Activated CD8-positive, alpha-beta memory T cell treated with anti-CD3 and anti-CD28 coated beads, Interleukin-2, amount 50 U/mL, for 4 hours (primary cell): ENCODE measurements at places on chromosomes 4 and X.

DNA sequence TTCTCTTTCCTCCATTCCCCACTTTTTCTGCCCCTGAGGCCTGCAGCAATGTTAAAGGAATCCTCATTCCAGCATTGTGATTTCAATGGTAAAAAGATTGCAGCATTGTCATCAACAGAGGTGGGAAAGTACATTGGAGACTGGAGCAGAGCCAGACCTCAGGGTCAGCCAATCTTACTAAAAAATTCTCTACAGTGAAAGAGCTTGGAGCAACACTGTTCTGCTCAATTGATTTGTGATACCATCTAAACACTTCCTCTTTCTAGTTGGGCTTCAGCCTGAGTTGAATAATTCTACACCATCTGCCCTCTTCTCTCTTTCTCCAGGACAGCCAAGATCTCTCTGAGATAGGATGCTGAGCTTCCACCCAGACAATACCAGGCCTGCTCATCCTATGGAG lies 176.5 kb downstream of the AR start:
- no peak for DNase-seq

DNA sequence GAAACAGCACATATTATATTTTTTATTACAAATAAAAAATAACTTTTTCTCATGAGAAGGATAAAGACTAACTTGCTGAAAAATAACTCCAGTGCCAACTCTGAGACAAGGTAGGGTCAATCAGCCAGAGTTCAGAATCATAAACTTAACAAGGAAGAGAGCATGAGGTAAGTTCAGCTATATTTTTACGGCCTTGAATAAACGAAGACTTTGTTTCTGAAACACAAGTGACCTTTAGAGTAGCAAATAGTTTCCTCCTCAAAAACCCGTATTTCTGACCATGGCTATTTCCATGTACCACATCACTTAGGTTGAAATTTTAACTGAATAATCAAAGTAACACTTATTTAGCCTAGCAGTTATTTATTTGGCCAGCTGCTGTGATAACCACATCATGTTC lies 45.5 kb downstream of the PRDM5 start:
- no peak for DNase-seq

DNA sequence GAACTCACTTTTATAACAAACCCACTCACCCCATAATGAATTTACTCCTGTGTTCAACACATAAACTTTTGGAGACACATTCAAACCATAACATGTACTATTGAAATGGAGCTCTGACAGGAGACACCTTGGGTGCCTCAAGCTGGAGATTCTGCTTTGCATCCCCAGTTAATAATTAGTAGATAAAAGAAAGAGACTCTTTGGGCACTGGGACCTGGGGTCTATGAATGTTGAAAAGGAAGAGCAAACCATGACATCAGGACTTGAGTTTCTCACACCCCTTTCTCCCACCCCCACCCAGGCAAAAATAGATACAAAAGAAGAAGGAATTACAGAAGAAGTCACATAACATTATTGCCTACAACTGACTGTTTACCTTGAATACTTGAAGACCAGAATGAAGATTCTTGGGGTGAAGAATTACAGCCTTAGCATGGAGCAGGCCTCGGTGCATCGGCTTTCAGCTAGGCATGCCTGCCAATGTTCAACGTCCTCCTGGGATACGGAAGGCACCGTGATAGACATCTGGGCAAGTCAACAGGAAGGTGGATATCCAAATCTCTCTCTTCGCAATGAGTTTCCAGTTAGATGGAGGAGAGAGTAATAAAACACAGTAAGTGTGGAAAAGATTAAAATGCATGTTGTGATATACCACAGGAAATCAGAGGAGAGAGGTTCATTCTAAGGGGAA lies 316.0 kb downstream of the TRIML1 start:
- no peak for DNase-seq

GRCh38 chr4:108139089-108139488 lies 29.6 kb downstream of the LEF1 start:
- DNase-seq = no peak

- DNase-seq = no peak
Observed at GRCh38 chrX:78019586-78020483, 50.4 kb upstream of the PGAM4 start.

GRCh38 chr4:106869551-106869950 lies 166.6 kb downstream of the DKK2 start:
- no peak for DNase-seq

DNA sequence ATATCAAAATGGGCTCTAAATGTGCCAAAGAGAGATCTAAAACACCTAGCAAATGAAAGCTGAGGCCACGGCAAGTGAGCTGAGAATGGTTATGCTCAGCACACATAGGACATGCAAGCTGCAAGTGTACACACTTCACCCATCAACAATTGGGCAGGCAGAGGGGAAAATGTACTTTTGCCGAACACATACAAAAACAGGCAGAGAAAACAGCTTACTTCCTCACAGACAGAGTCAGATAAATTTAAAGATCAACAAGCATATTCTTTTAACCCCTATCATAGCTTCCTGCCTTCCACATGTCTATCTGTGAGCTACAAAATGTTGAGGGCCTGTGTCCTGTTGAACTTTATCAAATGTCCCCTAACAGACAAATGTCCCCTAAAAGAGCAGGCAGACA lies 60.3 kb downstream of the SH3KBP1 start:
- DNase-seq = no peak

- no peak for DNase-seq
Observed at GRCh38 chr4:101756181-101756580, 34.3 kb upstream of the BANK1 start.

DNA sequence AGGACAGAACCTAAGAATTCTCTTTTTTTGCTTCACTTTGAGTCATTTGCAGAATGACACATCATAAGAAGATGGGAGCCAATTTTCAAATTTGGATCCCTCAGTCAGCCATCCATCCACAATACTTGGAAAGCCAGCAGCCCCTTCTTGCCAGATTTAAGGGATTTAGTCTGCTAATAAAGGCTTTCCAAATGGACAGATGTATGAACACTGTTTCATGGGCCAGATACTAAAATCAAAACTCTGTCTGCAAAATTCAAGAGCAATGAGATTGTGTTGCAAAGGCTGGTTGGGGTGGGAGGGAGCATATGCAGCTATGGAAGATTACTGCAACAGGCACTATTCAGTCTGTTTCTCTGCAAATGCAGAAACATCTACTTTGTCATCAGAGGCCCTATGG lies 37.7 kb upstream of the KCNIP4 start:
- no peak for DNase-seq

- DNase-seq = no peak
Observed at GRCh38 chrX:138982365-138982764, 270.8 kb upstream of the FGF13 start.

GRCh38 chr4:82352825-82353366 lies 20.9 kb downstream of the HNRNPD start:
- DNase-seq = no peak

DNA sequence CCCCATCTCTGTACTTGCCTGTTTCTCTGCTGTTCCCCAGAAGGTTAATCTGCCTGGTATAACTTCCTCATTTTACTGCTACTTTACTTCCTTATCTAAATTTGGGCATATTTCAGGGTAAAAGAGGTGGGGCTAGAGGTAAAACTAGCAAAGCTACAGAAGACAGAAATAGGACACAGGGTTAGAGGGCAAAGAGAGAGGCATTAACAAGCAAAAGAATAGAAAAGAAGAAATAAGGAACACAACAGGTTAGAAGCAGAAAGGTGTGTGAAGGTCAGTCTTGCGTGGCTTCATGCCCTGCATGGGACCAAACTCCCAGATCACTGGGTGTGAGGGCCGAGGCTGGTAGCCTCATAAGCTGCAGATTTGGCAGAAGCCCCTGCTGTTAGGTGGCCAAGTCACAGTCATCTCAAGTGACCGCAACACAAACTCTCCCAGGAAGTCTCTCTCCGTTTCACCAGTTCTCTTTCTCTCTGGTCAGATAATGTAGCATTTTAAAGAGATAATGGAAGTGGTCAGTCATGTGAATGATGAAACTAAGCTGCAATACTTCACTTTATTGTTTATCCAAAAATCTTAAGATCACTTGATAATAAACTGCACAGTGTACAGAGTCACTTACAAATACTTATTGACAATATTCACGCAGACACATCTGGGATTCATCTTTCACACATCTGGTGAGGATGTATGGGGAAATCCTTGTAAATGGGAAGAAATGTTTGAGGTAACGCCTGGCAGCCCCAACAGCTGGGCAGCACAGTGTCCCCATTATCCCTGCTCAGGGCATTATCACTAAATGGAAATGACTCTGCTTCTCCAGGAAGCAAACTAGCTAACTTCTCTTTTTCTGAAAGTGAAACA lies 16.4 kb downstream of the TMEM154 start:
- DNase-seq = no peak

DNA sequence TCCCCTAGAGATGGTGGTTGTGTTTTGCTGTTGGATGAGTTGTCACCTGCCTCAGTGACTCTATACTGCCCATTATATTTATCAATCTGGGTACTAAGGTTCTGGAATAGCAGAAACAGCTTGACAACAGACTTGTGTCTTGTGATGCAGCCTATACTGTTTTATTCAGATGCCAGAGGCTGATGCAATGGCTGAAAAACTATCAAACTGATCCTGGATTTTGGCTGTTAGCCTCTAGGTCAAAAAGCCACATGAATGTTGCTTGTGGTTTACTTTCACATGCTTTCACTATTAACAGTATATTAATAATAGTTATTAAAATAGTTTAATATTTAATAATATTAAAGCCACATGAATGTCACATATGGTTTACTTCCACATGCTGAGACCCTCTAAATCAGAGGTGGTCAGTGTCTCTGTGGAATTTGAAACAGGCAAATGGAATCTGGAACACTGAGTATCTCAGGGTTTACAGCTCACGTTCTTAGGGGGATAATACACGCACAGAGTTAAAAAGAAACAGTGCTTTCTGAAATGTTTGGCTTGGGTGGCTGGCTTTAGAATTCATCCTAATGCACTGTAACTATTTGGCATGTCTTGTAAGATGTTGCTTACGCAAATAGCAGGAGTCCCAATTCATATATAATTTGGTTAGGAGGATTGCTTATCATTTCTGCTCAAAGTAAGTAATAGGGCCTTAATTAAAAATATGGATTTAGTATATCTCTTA lies 82.5 kb upstream of the LCORL start:
- DNase-seq = no peak

DNA sequence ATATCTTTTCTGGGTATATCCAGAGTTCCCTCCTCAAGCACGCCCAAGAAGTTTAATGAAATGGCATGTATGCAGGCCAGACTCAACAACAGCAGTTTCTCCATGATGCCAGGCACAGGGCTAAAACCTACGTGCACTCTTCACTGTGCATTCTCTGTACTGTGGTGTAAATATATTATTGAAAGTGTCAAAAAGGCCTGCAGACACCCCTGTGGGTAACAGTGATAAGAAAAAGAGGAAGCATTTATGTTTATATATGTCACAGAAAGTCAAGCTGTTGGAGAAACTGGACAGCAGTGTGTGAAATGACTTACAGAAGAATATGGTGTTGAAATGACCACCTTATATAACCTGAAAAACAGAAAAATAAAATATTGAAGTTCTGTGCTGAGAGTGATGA lies 29.6 kb upstream of the DCAF8L1 start:
- DNase-seq = no peak
